ENCODE measurements at places on chromosomes 5 and 9.

DNA sequence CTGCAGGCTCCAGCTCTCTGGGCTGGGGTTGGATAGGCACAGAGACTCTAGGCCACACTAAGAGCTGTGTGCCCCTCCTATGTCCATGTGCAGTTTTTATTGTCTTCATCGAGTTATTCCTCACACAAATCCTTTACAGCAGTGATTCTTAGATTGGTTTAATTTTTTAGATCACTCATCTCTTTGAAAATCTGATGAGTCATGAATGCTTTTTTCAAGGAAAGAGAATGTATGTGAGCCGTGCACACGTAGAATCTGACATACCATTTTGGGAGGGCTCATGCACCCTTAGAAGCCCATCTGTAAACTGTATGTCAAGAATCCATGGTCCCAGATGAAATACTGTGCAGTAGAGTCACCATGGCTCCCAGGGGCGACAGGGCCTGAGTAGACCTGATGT, 100.7 kb upstream of the S1PR3 start:
- DNase-seq = no peak

DNA sequence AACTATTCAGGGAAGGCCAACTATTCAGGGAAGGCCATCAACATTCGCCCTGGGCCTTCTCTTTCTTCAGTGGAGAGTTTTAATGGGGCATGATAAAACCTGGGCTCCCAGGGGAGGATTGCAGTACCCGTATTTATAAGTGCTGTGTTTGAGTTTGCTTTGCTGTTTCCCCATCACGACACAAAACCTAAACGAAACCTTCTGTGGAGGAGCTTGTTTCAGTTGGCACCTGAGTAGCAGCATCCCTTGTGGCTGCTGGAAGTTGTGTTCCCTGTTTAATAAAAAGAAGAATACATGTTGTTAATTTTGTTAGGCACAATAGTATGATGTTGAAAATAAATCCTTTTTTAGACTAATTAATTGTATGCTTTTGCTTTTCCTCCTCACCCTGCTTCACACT, 8.3 kb downstream of the WDR31 start:
- no peak for DNase-seq

DNA sequence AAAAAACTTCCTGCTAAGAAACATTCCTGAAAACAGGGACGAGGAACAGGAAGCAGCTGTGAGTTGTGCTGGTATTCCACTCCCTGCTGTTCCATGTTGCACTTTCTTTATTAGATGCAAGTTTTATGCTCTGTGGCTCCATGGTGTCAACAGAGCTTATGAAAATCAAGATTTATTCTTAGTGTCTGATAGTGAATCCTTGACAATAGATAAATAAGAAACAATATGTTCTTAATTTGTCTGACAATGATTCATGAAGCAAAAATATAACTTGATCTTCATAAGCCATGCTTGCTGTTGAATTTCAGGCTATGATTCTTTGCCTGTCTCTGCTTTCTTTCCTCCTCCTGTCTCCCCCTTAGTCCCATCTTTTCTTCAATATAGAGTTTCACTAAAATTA, 119.6 kb downstream of the DROSHA start:
- no peak for DNase-seq

GRCh38 chr5:82348784-82349425, 70.8 kb upstream of the RPS23 start:
- DNase-seq = no peak

- no peak for DNase-seq
Measured at GRCh38 chr9:131854896-131855613, 115.2 kb upstream of the RAPGEF1 start.

DNA sequence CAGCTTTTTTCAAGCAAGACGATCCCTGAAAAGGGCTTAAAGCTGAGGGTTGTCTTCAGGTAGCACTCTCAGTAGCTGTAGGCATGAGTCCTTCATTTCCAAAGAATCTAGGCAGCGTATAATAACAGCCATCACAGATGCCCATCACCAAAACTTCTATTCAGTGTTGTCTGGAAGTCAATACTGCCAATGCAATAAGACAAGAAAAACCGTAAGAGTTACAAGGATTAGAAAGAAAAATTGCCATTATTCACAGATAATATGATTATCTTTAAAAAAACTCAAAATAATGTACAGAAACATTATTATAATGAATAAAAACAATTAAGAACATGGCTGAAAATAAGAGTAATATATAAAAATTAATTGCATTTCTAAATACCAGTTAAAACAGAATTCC, 208.2 kb upstream of the ADRA1B start:
- no peak for DNase-seq

GRCh38 chr9:130663977-130664250, 480 bp upstream of the PRDM12 start:
- no peak for DNase-seq

DNA sequence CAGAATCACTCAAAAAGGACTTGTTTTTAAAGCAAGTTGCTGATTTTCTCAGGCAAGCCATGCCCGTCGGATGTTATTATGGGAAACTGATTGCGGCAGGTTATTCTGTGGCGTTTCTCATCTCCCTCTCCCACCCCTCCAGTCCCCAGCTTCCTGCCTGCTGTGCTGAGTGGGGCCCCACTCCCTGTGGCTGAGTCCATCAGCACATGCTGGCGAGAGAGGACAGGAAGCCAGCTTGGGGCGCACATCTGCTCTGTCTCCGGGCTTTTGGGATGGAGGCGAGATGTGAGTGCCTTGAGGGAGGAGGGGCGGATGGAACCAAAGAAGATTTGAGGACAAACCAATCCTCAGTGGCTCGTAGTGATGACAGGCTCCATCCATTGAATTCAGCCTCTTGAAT, 108.0 kb downstream of the DAPK1 start:
- no peak for DNase-seq

DNA sequence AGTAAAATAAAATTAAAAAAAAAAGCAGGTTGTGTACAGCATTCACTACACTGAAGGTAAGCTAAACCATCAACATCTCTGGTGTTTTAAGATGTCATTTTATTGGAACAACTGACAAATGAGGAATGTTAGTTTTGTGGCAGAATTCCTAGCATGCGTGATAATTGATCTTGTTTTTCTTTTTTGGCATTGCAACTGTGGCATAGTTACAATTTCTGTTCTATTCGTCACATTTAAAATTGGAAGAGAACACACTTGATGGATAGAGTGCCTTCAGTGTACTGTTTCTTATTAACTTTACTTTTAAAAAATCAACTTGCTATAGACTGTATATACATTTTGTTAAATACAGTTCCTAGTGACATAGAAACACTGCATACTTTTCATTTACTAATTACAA, 43.6 kb upstream of the TNFSF15 start:
- no peak for DNase-seq
